NCI-H774 (cell line): ENCODE measurements at places on chromosomes 12 and 14.

DNA sequence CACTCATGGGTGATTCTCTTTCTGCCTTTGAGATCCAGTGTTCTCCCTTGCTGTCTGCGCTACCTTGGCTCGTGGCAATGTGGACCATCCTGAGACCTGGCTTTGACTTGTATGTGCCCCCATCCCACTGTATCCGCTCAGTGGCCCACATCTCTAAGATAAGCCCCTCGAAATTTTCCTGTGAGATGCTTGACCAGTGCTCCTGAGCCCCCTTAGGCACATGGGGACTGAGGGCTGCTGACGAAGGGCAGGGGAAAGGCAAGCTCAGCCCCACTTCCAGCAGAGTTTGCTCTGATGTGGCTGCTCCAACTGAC lies 1.5 kb upstream of the NINJ2 start:
- no peak for DNase-seq

GRCh38 chr12:130704606-130705005 lies 11.5 kb downstream of the RIMBP2 start:
- no peak for DNase-seq

DNA sequence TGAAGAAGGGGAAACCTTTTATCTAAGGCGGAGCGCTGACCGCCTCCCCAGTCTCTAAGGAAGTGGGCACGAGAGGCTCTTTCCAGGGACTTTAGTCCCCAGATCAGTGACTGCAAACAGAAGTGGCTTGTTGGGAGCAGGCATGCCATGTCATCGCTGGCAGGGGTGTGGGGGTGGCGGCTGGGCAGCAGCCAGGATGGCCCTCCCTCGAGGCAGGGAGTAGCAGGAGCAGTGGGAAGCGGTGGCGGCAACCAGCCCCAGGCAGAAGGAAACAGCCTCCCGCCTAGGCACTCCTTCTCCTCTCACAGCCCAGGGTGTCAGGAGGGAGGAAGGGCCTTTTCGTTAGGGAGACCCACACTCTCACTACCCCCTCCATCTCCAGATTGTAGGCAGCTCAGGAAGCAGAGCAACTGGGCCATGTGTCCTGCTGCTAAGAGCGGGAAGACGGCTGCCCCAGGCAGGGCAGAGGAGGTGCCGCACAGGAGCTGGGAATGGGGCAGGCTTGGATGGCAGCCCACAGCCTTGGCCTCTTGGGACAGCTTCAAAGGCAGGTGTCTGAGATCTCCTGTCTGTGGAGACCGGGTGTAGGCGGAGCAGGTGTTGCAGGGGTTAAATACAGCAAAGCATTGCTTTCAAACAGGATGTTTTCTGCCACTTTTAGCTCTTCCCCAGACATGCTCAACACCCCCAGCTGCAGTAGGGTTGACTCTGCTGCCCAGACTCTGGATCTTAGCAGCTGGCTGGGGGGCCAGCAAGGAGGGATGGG lies 21.8 kb downstream of the VDR start:
- no peak for DNase-seq

DNA sequence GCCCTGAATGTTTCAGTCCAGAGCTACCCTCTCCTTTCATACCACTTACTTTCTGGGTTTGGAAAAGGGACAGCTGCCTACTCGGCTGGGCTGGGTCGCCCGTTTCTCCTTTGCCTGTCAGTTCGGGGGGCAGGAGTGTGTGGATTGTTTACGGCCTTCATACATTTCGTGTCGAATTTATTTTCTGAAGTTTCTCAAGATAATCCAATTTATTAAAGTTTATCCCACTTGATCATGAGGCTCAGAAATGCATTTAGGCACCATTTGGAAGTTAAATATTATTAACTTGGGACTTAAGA lies 608 bp downstream of the ZNF410 start:
- DNase-seq: no peak

GRCh38 chr14:23160924-23161522 lies 22.4 kb downstream of the SLC7A8 start:
- no peak for DNase-seq

DNA sequence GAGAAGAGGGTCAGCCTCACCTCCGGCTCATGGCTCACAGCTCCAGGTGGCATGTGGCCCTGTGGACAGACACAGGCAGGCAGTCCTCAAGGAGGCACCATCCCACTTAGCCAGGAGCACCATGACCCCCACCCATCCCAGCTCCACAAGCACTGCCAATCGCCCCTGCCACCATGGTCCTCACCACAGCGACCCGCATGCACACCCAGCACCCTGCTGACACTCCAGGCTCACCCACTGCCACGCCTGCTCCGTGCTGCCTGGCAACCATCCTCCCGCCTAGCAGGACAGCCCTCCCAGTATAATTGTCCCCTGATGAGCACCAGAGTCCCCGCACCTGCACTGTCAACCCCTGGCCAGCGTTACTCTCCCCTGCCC lies 50.9 kb downstream of the TRPV4 start:
- no peak for DNase-seq

DNA sequence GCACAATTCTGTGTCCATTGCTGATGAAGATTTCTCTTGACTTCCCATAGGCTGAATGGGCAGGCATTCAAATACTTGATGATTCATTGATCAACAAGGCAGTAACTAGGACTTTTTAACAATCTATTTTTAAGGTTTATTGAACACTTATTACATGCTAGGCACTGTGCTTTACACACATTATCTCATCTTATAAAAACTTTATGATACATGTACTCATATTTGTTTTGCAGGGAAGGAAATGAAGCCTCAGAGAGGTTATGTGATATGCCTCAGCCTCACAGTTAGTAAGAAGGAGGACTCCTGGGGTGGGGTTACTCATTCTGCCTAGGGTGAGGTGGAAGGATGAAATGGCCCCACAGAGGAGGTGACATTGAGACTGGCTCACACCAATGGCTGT lies 12.9 kb upstream of the EMP1 start:
- DNase-seq: no peak

DNA sequence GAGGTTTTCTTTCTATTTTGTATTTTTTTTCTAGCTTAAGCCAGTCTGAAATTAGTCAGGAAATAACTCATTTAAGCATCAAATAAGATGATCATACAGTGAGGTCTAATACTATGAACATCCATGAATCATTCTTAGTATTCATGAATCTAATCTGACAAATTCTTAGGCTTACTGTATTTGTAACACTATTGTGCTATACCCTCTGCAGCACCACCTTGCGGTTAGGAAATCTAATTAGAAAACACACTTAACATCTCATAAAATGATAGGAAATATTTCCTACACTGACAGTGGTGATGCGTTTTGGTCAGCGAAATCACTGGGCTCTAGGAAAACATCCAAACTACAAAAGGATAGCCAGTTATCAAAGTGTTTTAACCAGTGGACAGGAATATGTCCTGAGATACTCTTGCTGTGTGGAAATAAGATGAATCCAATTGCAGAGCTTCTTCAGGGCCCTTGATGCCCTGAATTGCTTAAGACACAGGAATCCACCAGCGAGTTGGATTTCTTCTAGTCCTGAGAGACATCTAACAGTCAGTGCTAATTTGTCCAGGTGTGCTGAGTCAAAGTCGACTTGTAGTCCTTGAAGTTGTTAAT lies 109.3 kb upstream of the MYF6 start:
- DNase-seq: no peak

DNA sequence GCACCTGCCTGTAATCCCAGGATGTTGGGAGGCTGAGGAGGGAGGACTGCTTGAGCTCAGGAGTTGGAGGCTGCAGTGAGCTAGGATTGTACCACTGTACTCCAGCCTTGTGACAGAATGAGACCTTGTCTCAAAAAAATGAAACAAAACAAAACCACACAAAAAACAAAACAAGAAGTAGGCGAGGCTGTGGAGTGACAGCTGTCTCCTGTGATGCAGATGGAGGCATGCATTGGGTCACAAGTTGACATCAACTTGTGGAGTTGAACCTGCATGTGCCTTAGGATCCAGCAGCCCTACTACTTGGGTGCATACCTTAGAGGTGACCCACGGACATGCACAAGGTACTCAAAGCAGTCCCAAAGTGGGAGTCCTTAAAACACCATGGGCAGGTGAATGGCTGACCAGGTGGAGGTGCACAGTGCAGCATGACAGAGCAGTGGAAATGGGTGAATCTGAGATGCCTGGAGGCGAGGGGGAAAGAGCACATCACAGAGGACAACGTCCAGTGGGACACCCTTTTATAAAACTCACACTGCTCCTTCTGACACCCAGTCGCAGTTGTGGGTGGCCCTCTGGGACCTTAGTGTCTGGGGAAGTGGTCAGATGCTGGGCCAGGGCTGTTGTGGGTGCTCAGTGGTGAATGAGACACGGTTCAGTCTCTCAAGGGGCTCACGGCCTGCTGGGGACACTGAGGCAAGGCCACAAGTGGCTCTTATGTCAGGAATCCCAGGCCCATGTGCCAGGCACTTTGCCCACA lies 12.7 kb downstream of the PLBD2 start:
- DNase-seq: no peak

- no peak for DNase-seq
Observed at GRCh38 chr12:109301643-109302168, 7.4 kb downstream of the FOXN4 start.

- DNase-seq: no peak
Observed at GRCh38 chr12:22064968-22065367, 18.9 kb downstream of the CMAS start.

- no peak for DNase-seq
Observed at GRCh38 chr12:54197010-54197409, 8.2 kb upstream of the SMUG1 start.

GRCh38 chr12:130051900-130052299 lies 110.4 kb upstream of the FZD10 start:
- DNase-seq: no peak

GRCh38 chr14:24673534-24674203 lies 39.7 kb upstream of the GZMB start:
- DNase-seq: no peak

DNA sequence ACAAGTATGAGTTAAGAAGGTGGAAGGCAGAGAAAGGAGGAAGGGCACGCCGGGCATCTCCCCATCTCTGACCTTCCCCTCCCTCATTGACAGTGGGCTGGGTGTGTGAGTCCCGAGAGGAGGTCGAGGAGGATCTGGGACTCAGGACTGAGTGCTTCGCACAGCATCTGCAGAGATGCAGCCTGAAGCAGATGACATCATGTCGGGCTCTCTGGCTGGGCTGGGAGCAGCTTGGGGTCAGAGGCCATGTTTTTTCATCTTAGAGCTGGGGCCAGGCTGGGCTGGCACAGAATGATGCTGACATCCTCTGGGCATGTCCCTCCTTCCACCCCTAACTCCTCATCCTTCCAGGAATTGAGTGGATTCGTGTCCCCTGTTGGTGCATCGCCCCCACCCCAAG lies 43.5 kb downstream of the CMKLR1 start:
- no peak for DNase-seq

GRCh38 chr14:55071870-55072640 lies 20.6 kb downstream of the MAPK1IP1L start:
- DNase-seq: no peak

DNA sequence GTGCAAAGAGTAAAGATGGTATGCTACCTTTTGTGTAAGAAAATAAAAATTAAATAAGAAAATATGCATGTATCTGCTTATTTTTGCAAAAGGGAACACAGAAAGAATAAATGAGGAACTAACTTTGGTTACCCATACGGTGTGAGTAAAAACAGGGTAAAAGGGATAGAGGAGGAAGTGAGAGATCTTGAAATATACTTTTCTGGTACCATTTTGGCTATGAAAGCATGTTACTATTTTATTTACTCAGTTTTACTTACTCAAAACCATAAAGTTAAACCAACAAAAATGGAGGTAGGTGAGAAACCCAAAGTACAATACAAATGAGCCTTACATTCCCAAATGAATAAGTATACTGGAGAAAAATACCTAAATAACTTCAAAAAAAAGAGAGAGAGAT lies 122.0 kb upstream of the EGLN3 start:
- DNase-seq: no peak

- no peak for DNase-seq
Observed at GRCh38 chr12:129081755-129082250, 228.5 kb downstream of the GLT1D1 start.

GRCh38 chr12:29286081-29286790 lies 94.7 kb downstream of the ERGIC2 start:
- DNase-seq: no peak

GRCh38 chr12:34051486-34051885 lies 29.2 kb downstream of the ALG10 start:
- DNase-seq: no peak

GRCh38 chr12:31272607-31273225 lies 53.2 kb downstream of the SINHCAF start:
- DNase-seq: no peak

GRCh38 chr12:62632411-62632918 lies 165.8 kb downstream of the MON2 start:
- DNase-seq: no peak

- no peak for DNase-seq
Observed at GRCh38 chr12:122489038-122489437, 11.7 kb downstream of the ZCCHC8 start.

- DNase-seq: no peak
Observed at GRCh38 chr12:96015672-96016071, 19.5 kb upstream of the HAL start.

GRCh38 chr14:95058491-95058890 lies 98.8 kb downstream of the DICER1 start:
- DNase-seq: no peak
